Foreskin keratinocyte (primary cell): ENCODE measurements at places on chromosomes 11 and 22. TPM values are rescaled to one million over a fixed set of nuclear protein-coding genes. Genes with fewer than 3 reads are reported as not detected.

YPEL4 gene
- not detected in 2 replicates for total RNA-seq

NPTXR gene
- 0.04 and 0.07 TPM in 2 replicates for total RNA-seq

TP53AIP1 gene
- total RNA-seq: 6.5 and 7.9 TPM in 2 replicates

FIBIN gene
- 0.21 and 0.41 TPM in 2 replicates for total RNA-seq

TRPC6 gene
- total RNA-seq: 0.28 and 0.41 TPM in 2 replicates

MDK gene
- total RNA-seq: 23.4 and 24.2 TPM in 2 replicates

PGA5 gene
- not detected in 2 replicates for total RNA-seq

OR8H3 gene
- total RNA-seq: not detected in 2 replicates

SYT9 gene
- 0.03 TPM in 1 of 2 replicates, not detected in the other for total RNA-seq

MRGPRX4 gene
- not detected in 2 replicates for total RNA-seq

CASP4 gene
- 76.0 and 96.1 TPM in 2 replicates for total RNA-seq

GPR83 gene
- total RNA-seq: not detected in 2 replicates

MS4A4E gene
- not detected in 2 replicates for total RNA-seq

OR52A1 gene
- not detected in 2 replicates for total RNA-seq

SPON1 gene
- total RNA-seq: not detected in 2 replicates

SMARCB1 gene
- total RNA-seq: 96.9 and 99.4 TPM in 2 replicates

PLXNB2 gene
- total RNA-seq: 109 TPM in 2 replicates

BRMS1 gene
- total RNA-seq: 87.8 and 99.8 TPM in 2 replicates

RIMBP3C gene
- total RNA-seq: 0.07 TPM in 1 of 2 replicates, not detected in the other

SMC1B gene
- 0.03 and 0.04 TPM in 2 replicates for total RNA-seq

MMP27 gene
- not detected in 2 replicates for total RNA-seq

TRIM51 gene
- not detected in 2 replicates for total RNA-seq

NXPE1 gene
- total RNA-seq: not detected in 2 replicates

EMID1 gene
- not detected in 2 replicates for total RNA-seq

BTBD18 gene
- total RNA-seq: not detected in 2 replicates

APOBEC3A gene
- not detected in 2 replicates for total RNA-seq

SEZ6L gene
- total RNA-seq: not detected in 2 replicates

WBP2NL gene
- 0.07 and 0.41 TPM in 2 replicates for total RNA-seq

TSKU gene
- total RNA-seq: 41.4 and 43.3 TPM in 2 replicates
